Smooth muscle cell of trachea (primary cell): ENCODE measurements at places on chromosomes 1 and 21. TPM values are rescaled to one million over a fixed set of nuclear protein-coding genes. Genes with fewer than 3 reads are reported as not detected.

KRTAP13-2 gene
- not detected in 2 replicates for total RNA-seq

GJC2 gene
- 14.4 and 14.8 TPM in 2 replicates for total RNA-seq

HENMT1 gene
- total RNA-seq: 2.3 and 4.5 TPM in 2 replicates

FOXD3 gene
- total RNA-seq: not detected in 2 replicates

CDA gene
- 1.2 and 1.3 TPM in 2 replicates for total RNA-seq

PIGR gene
- not detected in 2 replicates for total RNA-seq

PARK7 gene
- total RNA-seq: 185 and 323 TPM in 2 replicates

PINK1 gene
- total RNA-seq: 63.1 and 131 TPM in 2 replicates

SCCPDH gene
- 51.4 and 61.4 TPM in 2 replicates for total RNA-seq

IL10 gene
- not detected in 2 replicates for total RNA-seq

CD48 gene
- not detected in 2 replicates for total RNA-seq

FAM151A gene
- total RNA-seq: not detected in 2 replicates

STIL gene
- total RNA-seq: 2.6 and 11.2 TPM in 2 replicates

BSND gene
- total RNA-seq: not detected in 2 replicates

CFHR4 gene
- total RNA-seq: under 0.01 TPM in 1 of 2 replicates, not detected in the other

UMODL1 gene
- not detected in 2 replicates for total RNA-seq

GUCA2A gene
- not detected in 2 replicates for total RNA-seq

GPR137B gene
- total RNA-seq: 7.4 and 17.9 TPM in 2 replicates

LAMC1 gene
- 539 and 796 TPM in 2 replicates for total RNA-seq

ZNHIT6 gene
- total RNA-seq: 9.9 and 11.9 TPM in 2 replicates

AIRE gene
- under 0.01 TPM in 1 of 2 replicates, not detected in the other for total RNA-seq

FAM163A gene
- total RNA-seq: not detected in 2 replicates

AQP10 gene
- total RNA-seq: under 0.01 TPM in 1 of 2 replicates, not detected in the other

SYCP1 gene
- total RNA-seq: not detected in 2 replicates

TMEM200B gene
- total RNA-seq: 20.0 and 22.8 TPM in 2 replicates

CGN gene
- not detected in 2 replicates for total RNA-seq

XKR8 gene
- total RNA-seq: 7.4 and 8.9 TPM in 2 replicates

NMNAT2 gene
- total RNA-seq: under 0.01 and 0.83 TPM in 2 replicates

SUSD4 gene
- not detected in 2 replicates for total RNA-seq

GPX7 gene
- 35.1 and 45.2 TPM in 2 replicates for total RNA-seq

FAM78B gene
- 0.29 and 0.50 TPM in 2 replicates for total RNA-seq

G0S2 gene
- total RNA-seq: 17.6 and 20.8 TPM in 2 replicates

PLEKHN1 gene
- total RNA-seq: 0.33 and 0.58 TPM in 2 replicates

PTGER3 gene
- total RNA-seq: 3.9 and 27.5 TPM in 2 replicates

HMGCS2 gene
- total RNA-seq: not detected in 2 replicates

PGLYRP3 gene
- not detected in 2 replicates for total RNA-seq

RPS27 gene
- total RNA-seq: 996 and 1,067 TPM in 2 replicates

SLFNL1 gene
- 0.66 and 0.73 TPM in 2 replicates for total RNA-seq

ST6GALNAC3 gene
- total RNA-seq: 0.73 and 0.99 TPM in 2 replicates

CA6 gene
- total RNA-seq: not detected in 2 replicates

PALMD gene
- total RNA-seq: 1.7 and 2.0 TPM in 2 replicates

KANK4 gene
- 0.15 TPM in 1 of 2 replicates, not detected in the other for total RNA-seq

LCE2C gene
- total RNA-seq: not detected in 2 replicates

LYSMD1 gene
- total RNA-seq: 5.8 and 6.1 TPM in 2 replicates

MTMR11 gene
- total RNA-seq: 12.2 and 13.2 TPM in 2 replicates
